CD14-positive monocyte (primary cell): ENCODE measurements at places on chromosomes 4 and X.
A peak's percentile ranks its signal among the peaks of the same experiment; 100 is the strongest.

DNA sequence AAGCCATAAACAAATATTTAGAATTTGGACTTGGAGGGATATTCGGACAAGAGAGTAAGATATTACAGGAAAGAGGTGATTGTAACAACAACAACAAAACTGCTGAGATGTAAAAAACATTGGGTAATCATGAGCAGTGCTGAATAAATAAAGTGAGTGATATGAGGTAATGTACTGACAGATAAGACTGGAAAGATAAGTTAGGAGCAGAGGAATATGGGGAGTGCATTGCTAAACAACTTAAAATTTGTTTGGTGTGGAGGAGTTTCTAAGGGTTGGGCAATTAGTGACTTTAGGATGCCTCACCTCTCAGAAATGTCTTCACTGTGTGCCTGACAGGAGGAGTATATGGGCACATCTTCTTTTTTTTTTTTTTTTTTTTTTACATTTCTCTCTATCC lies 637.8 kb upstream of the GRIA3 start:
- no peaks in the 10 kb centered on the region for H3K27me3 ChIP-seq
- H3K4me3 ChIP-seq: no peak overlapping the region
- no peaks in the 10 kb centered on the region for H3K36me3 ChIP-seq

DNA sequence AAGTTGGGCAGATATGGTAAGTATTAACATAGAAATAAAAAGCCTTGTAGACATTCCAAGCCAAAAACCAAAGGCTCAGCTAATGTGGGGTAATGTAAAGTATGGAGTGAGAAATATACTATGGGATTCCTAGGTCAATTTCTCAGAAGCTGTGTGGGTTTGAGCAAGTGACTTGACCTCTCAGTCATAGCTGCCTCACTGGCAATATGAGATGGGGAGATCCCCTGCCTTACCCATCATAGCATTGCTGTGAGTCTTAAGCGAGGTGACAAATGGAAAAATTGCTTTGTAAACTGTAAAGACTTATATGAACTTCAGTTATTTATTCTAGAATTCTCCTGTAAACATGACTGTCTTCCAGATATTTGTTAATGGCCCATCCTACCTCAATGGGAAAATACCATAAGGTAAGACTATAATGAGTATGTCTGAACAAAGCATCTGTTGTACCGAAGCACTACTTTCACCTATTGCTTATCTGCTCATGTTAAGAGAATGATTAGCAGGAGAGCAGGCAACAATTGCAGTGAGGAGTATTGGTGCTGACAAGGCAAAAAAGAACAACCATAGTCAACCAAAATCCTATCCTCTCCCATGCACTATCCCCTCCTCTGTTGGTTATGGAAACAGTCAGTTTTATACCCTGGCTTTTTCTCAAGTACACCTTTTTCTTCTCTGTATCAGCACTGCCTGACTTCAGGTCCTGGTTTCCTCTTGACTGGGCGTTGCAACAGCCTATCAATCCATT lies 44.1 kb upstream of the TRPC3 start:
- no peak overlapping the region for H3K4me3 ChIP-seq
- no peaks in the 10 kb centered on the region for H3K27me3 ChIP-seq
- no peak for DNase-seq
- H3K27ac ChIP-seq: no peak overlapping the region

DNA sequence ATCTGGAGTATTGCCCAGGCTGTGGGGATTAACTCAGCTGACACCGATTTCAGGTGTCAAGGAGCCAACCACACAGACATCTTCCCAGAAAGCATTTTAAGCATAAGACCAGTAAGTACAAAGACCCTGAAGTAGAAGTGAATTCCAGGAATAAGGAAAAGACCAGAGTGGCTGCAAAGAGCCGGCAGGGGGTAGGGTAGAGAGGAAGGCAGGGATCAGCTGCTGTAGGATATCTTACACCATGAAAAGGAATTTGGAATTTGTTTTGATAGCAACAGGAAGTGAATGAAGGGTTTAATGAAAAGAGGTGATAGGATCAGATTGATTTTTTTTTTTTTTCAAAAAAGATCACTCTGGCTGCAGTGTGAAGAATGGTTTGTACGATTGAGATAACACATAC lies 113.6 kb upstream of the PPARGC1A start:
- no peak overlapping the region for H3K4me3 ChIP-seq
- DNase-seq: no peak
- H3K27ac ChIP-seq: no peak overlapping the region
- H3K36me3 ChIP-seq: no peaks in the 10 kb centered on the region
- no peaks in the 10 kb centered on the region for H3K4me1 ChIP-seq

DNA sequence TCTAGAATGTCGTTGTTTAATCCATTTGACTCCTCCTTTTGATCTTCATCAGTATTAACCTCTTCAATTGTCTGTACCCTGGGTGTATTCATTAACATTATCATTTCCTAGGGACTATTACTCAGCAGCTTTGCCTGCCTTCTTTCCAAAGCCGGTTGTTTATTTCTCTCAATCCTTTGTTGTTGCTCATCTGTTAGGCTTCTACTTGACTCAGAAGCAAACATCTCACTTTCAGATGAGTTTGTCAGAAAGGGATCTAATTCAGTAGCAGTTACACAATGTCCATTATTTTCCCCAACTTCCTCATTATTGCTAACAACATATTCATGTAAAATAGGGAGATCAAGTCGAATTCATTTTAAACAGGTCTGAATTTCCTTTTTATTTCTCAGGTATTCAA lies 22.1 kb upstream of the HSD17B10 start:
- peak; percentile 62 for DNase-seq
- no peaks in the 10 kb centered on the region for H3K27me3 ChIP-seq
- H3K4me1 ChIP-seq: peaks cover 23% of the 10 kb centered on the region

DNA sequence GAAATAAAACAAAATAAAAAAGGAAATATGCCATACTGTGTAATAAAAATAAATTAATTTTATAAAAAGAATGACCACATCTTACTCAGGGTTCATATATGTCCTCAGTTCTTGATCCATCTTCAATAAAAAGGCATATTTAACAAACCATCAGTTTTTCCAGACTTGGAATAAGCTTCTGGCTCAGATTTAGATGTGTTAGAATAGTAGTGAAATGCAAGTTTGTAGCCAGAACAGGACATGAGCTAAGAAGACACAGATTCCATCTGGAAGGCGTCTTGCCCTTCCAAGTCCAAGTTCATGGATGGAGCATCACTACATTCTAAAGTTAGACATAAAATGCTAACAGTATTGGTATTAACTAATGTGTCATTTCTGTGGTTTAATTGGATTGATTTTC lies 10.3 kb upstream of the LSM6 start:
- H3K36me3 ChIP-seq: no peaks in the 10 kb centered on the region
- H3K4me3 ChIP-seq: no peak overlapping the region
- DNase-seq: no peak
- H3K27ac ChIP-seq: no peak overlapping the region
- H3K27me3 ChIP-seq: no peaks in the 10 kb centered on the region

- no peaks in the 10 kb centered on the region for H3K27me3 ChIP-seq
- no peak overlapping the region for H3K4me3 ChIP-seq
- H3K4me1 ChIP-seq: no peaks in the 10 kb centered on the region
- no peaks in the 10 kb centered on the region for H3K36me3 ChIP-seq
- DNase-seq: no peak
Measured at GRCh38 chr4:7352486-7352885, 82.2 kb downstream of the PSAPL1 start.

GRCh38 chr4:99100876-99101275 lies 12.3 kb upstream of the ADH5 start:
- no peaks in the 10 kb centered on the region for H3K36me3 ChIP-seq
- no peak overlapping the region for H3K27ac ChIP-seq
- H3K4me3 ChIP-seq: no peak overlapping the region
- H3K4me1 ChIP-seq: no peaks in the 10 kb centered on the region
